Activated T-helper 2 cell treated with anti-CD3 and anti-CD28 coated beads, Interferon-gamma antibody, Interleukin-2, Interleukin-4, amounts not matched to agents 10 μg/mL and 5 μg/mL and 100 μg/mL, durations not matched to agents 14 hours and 24 hours and 36 hours (primary cell): ENCODE measurements at places on chromosomes 13 and 19.
A peak's percentile ranks its signal among the peaks of the same experiment; 100 is the strongest.

GRCh38 chr19:8209462-8210378, 550 bp downstream of the CERS4 start:
- peak; percentile 77 for DNase-seq

DNA sequence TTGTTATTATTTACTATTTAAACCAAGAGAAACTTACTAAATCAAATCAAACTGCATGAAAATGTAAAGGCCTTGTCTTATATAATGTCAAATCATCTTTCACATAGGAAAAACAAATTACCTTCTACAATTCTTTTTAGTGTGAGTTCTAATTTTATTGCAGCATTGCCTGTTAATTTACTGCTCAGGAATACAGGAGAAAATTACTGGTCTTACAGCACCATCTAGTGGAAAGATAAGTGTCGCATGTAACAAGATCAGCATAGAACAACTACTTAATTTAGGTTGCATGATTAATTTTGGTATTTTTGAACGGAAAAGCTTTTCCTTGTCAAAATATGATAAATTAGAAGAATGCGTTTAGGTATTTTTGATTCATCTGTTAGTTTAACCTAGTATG, 502.7 kb downstream of the UQCRFS1 start:
- DNase-seq: no peak

- no peak for DNase-seq
Measured at GRCh38 chr13:33479105-33479504, 193.6 kb upstream of the STARD13 start.

DNA sequence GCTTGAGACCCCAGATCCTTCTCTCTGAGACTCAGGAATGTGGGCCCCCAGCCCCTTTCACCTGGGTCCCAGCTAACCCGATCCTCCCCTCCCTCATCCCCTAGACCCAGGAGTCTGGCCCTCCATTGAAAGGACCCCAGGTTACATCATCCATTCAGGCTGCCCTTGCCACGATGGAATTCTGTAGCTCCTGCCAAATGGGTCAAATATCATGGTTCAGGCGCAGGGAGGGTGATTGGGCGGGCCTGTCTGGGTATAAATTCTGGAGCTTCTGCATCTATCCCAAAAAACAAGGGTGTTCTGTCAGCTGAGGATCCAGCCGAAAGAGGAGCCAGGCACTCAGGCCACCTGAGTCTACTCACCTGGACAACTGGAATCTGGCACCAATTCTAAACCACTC, 463 bp downstream of the FGF21 start:
- DNase-seq: no peak

DNA sequence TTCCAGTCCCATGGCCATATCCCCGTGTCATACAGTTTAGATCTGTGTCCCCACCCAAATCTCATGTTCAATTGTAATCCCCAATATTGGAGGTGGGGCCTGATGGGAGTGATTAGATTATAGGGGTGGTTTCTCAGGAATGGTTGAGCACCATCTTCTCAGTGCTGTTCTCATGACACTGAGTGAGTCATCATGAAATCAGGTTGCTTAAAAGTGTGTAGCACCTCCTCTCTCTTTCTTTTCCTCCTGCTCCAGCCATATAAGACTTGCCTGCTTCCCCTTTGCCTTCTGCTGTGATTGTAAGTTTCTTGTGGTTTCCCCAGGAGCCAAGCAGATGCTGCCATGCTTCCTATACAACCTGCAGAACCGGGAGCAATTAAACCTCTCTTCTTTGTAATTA, 197.8 kb downstream of the NALCN start:
- no peak for DNase-seq

DNA sequence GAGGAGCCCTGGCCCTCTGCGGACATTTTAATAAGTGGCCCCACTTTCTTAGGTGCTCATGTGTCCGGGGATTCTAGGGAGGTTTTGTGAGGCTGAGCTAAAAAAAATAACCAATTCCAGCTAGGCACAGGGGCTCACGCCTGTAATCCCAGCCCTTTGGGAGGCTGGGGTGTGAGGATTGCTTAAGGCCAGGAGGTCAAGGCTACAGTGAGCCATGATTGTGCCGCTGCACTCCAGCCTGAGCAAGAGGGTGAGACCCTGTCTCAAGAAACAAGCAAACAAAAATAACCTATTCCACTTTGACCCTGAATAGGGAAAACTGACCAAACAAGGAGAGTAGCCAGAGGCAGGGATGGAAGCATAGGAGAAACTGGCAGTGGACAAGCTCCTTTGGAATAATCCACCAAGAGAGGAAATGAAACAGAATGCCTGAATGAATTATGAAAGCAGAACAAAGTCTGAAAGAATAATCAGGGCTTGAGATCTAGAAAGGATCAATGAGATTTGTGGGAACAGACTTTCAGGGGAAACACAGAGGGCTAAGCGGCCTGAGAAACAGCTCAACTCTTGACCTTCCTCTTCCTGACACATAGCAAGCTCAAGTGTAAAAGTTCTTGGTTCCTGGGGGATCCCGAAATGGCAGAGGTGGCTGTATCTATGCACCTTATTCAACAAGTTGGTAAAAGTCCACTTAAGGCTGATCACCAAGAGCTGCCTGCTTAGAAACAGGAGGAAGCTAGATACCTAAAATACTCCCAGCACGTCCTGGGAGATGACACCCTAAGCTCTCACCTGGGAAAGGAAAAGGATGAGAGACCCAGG, 30.1 kb upstream of the FFAR2 start:
- no peak for DNase-seq

DNA sequence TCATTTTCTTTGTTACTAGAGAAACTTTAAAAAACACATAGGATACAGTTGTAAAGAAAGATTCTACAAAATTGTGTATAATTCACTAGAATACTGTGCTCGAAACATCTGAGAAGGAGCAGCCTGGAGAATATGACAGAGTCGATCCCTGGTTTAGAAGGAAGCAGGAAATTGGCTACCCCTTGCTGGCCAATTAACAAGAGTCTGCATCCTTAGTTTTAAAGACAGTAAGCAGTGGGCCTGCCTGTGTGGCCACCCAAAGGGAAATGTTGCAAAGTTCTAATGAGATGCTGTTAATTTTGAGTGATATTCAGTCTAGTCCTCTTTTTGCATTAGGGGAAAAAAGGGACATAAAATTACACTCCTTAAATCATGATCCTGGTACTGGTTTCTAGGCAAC, 988.6 kb downstream of the PCDH17 start:
- no peak for DNase-seq
